ENCODE measurements at places on chromosomes 3 and 15.

- peak; percentile 43 for DNase-seq
Measured at GRCh38 chr3:52685285-52685708, 416 bp downstream of the PBRM1 start.

GRCh38 chr15:74326746-74327145 lies 40.7 kb downstream of the CYP11A1 start:
- no peak for DNase-seq

GRCh38 chr3:150411976-150412375 lies 3.9 kb downstream of the TSC22D2 start:
- no peak for DNase-seq

DNA sequence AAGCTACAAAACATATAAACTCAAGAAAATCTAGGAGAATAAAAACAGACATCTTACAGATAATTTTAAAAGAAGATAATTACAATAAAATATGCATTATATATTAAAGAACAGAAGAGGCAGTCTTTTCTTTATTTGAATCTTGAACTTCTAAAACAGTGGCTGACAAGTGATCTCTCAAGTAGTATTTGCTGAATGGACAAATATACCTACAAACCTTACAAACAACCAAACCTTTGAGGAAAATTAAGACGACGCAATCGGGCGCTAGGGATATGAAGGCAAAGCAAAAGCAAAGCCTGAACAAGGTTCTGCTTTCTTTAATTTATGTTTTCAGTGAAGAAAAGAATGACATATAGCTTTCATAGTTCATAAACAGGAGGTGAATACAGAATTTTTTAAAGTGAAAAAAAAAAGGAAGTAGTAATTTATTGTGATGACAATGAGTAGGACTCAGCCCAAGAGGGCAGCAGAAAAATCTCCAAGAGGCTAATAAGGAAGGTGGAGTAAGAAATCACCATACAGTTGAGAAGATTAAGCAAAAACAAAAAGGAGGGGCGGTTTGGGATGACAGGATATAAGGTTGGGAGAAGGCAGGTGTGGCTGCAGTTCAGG lies 347.8 kb downstream of the TBC1D5 start:
- DNase-seq, result no peak

DNA sequence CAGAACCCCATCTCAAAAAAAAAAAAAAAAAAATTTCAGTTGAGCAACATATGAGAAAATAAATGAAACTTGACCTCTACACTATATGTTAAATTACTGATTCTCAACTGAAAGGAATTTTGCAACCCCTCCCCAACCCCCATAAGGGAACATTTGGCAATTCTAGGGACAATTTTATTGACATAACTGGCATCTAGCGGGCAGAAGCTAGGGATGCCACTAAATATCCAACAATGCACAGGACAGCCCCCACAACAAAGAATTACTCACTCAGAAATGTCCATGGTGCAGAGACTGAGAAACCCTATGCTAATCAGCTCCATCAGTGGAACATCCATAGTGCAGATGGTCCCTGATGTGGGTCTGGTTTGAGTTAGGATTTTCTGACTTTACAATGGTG lies 58.2 kb upstream of the OXTR start:
- no peak for DNase-seq

DNA sequence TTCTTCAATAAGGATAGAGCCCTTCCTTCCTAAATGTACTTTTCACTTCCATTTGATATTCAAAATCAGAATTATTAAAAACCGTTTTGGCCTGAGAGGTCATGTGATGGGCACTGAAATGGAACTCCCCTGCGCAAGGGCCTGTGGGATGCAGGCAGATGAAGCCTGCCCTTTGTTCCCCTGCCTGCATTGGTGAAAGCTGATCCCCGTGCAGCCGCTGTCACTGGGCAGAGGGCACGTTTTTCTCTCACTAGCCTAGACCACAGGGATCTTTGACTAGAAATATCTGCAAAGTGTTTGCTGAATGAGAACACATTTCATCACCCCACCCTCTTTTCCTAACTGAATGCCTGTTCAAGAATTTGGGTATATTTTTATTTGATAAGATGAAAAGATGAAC lies 74.9 kb downstream of the TIPARP start:
- no peak for DNase-seq

DNA sequence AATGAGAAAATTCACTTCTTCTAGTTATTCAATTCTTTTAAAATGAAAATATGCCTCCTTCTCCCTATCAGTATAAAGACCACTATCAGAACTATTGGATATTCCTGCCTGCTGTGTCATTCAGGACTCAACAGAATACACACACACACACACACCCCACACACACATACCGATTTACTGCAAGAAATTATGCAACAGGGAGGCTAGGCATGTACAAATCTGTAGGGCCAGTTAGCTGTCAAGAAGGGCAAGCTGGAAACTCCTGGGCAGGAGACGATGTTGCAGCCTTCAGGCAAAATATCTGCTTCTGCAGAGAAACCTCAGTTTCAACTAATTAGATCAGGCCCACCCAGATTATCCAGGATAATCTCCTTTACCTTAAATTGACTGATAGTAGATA lies 13.9 kb upstream of the RYR3 start:
- DNase-seq, result no peak

DNA sequence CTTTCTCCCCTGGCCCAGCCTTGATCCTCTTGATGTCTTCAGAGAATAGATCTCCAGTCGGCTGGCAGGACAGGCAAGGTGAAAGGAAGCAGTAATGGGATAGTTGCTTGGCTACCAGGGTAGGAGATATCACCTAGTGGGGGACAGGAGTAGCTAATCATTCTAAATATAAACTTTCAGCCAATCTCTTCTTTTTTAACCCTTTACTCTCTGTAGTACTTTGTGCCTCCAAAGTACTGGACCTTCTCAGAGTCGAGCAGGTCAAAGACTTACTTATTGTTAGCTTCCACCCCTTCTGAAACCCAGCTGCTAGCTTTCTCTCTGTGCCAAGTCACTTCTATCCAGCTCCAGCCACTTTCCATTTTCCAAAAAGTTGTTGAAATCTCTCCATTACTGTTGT lies 43.4 kb upstream of the FILIP1L start:
- no peak for DNase-seq

DNA sequence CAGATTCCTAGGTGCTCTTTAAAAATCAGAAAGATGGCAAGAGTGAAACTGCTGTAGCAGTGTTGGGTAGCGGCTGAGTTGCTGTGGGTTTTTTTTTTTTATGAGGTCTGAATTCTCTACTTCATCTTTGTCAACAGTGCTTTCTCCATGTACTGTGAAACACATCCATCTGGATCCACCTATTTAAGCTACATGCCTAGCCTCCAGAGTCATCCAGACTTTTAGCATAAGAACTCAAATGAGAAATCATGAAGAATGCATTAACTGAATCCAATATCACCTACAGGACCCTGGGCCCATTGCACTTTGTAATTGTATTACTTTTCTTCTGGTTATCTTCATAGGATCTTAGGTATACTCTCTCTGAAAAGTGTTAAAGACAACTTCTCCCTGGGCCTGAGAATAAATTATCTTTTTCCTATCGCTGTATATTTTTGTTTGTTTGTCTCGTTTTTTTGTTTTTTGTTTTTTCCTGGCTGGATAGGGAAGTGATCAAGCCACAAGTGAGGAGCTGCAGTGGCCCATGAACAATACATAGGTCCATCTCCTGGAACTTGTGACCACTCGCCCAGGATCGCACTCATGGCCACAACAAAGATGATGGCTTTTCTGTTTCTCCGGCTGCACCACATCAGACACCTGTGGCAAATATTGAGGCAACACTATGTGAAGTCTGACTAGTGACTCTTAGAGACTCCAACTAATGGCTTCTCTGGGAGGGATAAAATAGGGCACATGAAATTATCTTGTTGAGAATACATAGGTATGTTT lies 609.9 kb upstream of the AGTR1 start:
- no peak for DNase-seq

DNA sequence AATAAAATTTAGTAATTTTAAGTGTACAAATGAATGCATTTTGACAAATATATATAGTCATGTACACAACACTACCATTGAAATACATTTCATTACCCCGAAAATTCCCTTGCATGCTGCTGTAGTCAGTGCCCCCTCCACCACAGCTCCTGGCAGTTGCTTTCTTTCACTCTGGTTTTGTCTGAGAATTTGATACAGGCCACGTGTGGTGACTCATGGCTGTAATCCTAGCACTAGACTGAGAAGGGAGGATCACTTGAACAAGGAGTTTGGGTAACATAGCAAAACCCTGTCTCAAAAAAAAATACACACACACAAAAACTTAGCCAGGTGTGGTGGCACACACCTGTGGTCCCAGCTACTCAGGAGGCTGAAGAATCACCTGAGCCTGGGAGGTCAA lies 65.4 kb downstream of the TFRC start:
- DNase-seq, result no peak

DNA sequence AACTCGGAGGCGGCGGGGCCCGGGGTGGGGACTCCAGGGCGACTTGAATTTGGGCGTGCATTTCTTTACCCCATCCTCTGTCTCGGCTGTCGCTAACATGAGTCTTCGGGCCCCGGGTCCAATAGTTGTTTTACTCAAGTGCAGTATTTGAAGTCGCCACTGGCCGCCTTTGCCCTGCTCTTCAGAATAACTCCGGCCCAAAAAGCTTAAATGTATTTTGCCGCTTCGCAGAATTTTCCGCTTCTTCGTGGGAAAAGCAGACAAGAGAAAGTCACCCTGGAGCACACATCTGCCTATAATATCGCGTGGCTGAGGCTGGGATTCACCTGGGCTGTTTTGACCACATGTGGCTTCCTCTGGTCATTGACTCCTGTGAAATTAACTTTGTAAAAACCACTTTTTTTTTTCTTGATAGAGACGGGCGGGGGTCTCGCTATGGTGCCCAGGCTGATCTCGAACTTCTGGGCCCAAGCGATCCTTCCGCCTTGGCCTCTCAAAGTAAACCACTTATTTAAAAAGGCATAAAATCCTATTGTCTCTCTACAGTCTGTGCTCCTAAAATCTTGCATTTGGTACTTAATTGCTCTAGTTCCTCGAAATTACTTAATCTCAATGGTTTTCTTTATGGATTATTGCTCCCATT lies 676 bp downstream of the CNOT10 start:
- no peak for DNase-seq

GRCh38 chr3:16975083-16975482 lies 90.3 kb downstream of the PLCL2 start:
- DNase-seq, result no peak

DNA sequence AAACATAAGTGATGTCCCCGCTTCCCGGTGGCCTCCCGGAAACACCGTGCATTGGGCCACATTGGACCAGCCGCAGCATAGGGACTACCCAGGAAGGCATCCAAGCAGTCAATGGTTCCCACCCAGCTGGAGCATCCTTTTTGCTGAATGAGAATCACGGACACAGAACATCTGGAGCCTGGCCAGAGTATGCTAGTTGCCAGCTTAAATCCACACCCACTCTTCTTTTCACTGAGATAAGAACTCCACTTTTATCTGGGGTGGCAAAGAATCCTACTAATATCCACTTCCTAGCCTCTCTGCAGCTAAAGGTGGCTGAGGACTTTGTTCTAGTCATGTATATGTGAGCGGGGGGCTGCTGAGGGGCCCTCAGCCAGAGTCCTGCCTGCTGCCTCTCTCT lies 95.2 kb upstream of the PLXNA1 start:
- DNase-seq, result no peak

GRCh38 chr15:85104584-85104983 lies 122.9 kb downstream of the PDE8A start:
- DNase-seq, result no peak

DNA sequence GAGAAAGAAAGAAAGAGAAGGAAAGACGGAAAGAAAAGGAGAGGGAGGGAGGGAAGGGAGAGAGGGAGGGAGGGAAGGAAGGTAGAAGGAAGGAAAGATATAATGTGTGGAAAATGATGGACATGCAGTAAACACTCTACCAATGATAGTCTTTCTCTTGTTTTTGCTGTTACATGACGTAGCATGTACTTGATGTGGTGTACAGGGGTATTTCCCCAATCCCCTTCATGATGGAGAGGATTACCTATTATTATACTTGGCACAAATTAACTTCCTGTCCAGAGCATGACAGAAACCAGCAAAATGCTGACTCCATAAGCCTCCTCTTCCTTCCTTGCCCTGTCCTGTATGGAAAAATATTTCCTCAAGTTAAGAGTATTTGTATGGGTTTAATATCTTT lies 124.4 kb downstream of the B3GALNT1 start:
- no peak for DNase-seq

DNA sequence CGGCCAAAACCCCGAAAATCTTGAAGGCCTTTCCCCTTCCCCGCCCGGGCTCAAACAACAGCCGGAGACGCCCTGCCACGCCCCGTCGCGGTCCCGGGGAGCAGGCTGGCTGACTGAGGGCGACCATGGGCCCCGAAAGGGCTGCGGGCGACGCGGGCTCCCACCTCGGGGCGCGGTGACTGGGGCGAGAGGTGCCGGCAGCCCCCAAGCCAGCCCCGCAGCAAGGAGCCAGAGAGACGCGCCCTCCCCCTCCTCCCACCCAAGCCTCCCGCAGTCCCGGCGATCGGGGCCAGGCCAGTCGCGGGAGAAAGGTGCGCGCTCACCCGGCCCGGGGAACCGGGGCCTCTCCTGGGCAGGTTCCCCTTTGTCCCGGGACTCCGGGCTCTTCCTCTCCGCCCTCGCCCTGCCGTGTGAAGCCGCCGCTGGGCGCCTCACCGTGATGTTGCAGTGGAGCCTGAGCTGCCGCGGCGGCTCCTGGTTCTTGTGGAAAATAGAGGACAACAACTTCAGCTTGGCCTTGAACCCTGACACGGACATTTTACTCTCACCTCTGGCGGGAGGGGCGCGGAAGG lies 30.6 kb upstream of the ZSCAN2 start:
- no peak for DNase-seq

GRCh38 chr15:91866971-91867372 lies 13.5 kb downstream of the SLCO3A1 start:
- no peak for DNase-seq

DNA sequence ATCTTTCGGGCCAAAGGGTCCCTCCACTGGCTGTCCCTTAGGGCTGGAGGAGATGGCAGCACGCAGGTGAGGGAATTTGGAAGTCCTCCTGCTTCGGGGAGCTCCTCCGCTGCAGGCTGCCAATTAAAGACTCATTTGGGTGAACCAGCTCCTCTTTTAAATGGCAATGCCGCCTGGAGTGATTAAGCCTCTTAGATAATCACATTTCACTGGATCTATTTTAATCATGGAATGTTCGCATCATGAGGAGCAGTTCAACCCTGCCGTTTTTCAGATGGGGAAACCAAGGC lies 117.9 kb downstream of the LIPC start:
- DNase-seq, result no peak

- DNase-seq, result no peak
Measured at GRCh38 chr15:22892333-22892732, 53.9 kb downstream of the NIPA2 start.

- no peak for DNase-seq
Measured at GRCh38 chr3:64718976-64719375, 31.2 kb upstream of the ADAMTS9 start.

DNA sequence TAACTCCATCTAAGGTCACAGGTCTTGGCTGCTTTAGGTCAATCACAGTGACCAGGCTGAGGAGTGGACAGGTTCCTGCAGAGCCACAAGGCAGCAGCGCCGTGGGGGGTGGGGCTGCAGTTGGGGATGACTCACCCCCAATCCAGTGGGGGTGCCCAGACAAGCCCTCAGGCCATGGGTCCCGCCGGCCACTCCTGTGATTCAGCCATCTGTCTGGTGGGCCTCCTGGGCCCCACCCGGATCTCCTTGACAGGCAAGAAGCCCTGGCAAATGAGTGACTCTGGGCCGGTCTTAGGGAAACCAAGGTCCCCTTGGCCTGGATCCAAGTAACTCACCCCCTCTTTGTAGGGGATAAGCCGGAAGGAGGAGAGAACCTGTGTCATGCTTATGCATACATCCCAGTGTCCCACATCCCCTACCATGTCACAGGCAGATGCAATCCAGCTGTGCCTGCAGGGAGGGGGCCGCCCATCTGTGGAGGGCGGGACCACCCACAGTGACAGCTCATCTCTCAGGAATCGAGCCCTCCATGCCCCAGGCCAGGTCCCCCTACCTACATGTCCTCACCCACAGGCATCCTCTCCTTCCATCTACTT lies 495 bp upstream of the COL7A1 start:
- no peak for DNase-seq

Data from stimulated activated CD8-positive, alpha-beta memory T cell treated with anti-CD3 and anti-CD28 coated beads, Interleukin-15, amount 100 ng/mL, for 1 hour (primary cell).